Activated CD4-positive, alpha-beta T cell treated with anti-CD3 and anti-CD28 coated beads, Interleukin-2, amount 50 U/mL, for 48 hours (primary cell): ENCODE measurements at places on chromosomes 16 and 17.
A peak's percentile ranks its signal among the peaks of the same experiment; 100 is the strongest.

DNA sequence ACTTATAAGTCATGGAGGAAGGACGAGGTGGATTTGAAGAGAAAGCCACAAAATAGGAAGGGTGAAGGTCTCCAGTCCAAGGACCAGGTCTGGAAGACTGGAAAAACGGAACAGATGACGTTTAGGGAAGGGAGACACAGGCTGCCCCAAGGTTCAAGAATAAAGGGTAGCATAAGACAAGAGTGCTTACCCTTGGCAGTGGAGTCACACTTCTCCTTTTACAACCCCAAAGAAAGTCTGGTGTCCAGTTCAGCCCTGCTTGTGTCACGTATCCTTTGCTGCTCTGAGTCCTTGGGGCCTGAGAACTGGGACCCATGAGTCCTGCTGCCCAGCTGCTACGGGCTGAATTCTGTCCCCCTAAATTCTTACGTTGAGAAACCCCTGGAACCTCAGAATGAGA is 13.0 kb upstream of the GGA2 start:
- DNase-seq = no peak

- DNase-seq = no peak
Observed at GRCh38 chr17:62880120-62880519, 72.0 kb upstream of the MARCHF10 start.

GRCh38 chr16:1432388-1433262 is 1.7 kb downstream of the PERCC1 start:
- no peak for DNase-seq

GRCh38 chr17:4998027-4998731 is 429 bp downstream of the KIF1C start:
- no peak for DNase-seq

- no peak for DNase-seq
Observed at GRCh38 chr16:79112462-79112861, 488.1 kb downstream of the MAF start.

GRCh38 chr16:54286366-54287130 is at the start of gene IRX3:
IRX3 (minus strand) TSS chr16:54286787; CDS start chr16:54286050, 737 bp downstream.
- no peak for DNase-seq

- no peak for DNase-seq
Observed at GRCh38 chr16:67541391-67542263, 13.0 kb downstream of the RIPOR1 start.

DNA sequence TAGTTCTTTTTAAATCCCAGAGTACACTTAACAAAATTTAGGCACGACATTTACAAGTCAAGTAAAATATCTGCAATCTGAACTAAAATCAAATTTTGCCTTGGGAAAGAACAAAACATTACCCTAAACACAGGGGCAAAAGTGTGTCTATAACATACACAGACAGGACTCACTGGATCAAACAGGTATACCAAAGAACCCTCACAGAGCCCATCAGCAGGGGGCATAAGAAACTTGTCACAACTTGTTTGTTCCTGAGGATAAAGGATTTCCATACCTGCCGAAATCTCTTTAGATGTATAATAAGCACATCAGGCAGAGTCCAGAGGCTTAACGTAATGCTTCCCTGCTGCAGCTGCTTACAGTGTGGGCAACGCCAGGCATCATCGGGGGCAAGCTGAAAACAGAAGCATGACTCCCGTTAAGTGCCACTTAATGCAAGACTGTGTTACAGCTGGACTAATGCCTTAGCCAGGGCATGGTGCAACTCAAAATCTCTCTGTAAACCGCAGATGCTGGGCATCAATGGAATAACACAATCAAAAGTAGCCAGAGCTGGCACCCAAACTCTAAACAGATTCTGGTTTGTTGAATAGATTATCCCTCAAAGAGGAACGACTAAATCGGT is 67.0 kb downstream of the USP31 start:
- no peak for DNase-seq

DNA sequence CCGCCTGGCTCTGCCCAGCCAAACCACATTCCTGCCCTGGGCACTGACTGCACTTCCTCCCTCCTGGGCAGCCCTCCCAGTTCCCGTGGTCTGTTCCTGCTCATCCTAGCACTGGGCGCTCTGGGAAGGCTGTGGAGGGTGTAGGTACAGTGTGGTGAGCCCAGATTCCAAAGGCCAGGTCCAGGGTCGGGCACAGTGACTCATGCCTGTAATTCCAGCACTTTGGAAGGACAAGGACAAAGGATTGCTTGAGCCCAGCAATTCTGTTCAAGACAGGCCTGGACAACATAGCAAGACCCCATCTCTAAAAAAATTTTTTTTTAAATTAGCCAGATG is 30.6 kb downstream of the C16orf74 start:
- no peak for DNase-seq

DNA sequence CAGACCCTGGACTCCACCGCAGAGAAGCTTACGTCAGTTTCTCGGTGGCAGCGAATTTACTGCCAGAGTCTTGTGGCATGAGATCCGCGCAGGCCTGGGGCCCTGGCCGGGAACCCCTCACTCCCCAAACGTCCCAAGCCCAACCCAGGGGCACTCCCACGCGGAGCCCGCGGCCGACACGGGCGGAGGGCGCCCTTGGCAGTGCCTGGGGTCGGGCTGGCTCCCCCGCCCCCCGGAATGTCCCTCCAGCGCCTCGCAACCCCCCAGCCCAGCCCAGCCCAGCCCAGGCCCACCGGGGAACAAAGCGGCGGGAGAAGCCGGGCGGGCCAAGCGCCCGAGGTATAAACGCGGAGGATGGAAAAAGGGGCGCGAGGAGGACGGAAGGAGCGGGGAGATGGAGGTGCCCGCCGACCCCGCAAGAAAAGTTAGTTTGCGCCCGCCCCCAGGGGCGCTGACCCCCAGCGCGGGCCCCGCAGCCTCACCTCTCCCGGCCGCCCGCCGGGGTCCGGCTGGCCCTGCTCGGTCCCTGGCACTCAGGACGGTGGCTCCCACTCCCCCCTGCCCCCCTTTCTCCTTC is 330 bp downstream of the CASKIN2 start:
- peak; percentile 16 for DNase-seq

GRCh38 chr16:56637814-56638750 is at the start of gene MT1A:
MT1A (plus strand) TSS chr16:56638666; CDS start chr16:56638739, 73 bp downstream.
- DNase-seq = peak; percentile 29

- DNase-seq = peak; percentile 57
Observed at GRCh38 chr17:30290696-30291542, 825 bp downstream of the BLMH start.

GRCh38 chr17:39281806-39282205 is 56.1 kb upstream of the STAC2 start:
- no peak for DNase-seq

- no peak for DNase-seq
Observed at GRCh38 chr17:8969901-8970300, 4.4 kb upstream of the PIK3R5 start.

GRCh38 chr17:50785946-50786570 is 18.7 kb upstream of the ANKRD40CL start:
- DNase-seq = no peak

DNA sequence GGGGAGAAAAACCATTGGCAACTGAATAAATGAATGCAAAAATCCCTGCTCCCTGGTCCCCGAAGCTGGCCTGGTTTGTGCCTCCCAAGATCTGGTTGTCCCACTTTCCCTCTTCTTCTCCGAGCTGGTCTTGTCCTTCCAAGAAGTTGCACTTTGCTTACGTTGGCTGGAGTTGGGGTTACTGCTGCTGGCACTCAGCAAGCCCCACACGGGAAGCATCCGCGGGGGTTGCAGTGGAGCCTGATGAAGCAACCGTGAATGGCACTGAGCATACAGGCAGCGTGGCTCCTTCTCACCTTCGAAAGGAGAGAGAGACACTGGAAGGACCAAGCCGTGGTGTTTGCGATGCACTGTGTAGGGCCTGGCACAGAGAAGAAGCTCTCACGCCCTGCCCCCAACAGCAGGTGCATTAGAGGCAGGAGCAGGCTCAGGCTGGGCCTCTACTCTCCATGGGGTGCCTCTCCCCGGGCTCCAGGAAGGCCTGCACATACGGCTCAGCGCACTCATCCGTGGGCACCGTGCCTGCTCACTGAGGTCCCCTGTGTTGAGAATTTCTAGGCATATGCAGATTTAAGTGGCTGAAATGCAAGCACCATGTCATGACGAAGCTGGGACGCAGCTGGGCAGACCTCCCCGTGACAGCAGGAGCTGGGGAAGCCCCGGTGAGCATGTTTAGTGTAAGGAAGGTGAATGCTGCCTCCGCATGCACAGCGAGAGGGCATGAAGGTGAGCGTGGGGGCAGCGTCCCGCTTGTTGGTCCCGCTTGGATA is 12.1 kb downstream of the CA5A start:
- no peak for DNase-seq

DNA sequence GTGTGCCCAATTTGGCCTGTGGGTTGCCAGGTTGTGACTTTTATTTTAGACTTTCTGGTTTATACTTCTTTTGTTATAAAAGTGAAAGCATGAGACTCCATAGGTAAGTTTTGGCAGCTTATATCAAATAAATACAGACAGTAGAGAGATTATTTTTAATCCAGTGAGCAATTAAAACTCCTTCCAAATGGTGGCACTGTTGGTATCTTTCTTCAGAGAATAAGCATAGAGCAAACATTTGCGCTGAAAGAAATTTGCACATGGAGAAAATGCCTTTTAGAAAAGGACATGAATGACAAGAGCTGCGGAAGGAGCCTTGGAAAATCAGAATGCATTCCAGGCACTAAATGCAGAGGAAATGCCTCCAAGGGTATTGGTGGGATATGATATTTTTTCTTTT is 46.1 kb upstream of the DNAJA2 start:
- DNase-seq = no peak

DNA sequence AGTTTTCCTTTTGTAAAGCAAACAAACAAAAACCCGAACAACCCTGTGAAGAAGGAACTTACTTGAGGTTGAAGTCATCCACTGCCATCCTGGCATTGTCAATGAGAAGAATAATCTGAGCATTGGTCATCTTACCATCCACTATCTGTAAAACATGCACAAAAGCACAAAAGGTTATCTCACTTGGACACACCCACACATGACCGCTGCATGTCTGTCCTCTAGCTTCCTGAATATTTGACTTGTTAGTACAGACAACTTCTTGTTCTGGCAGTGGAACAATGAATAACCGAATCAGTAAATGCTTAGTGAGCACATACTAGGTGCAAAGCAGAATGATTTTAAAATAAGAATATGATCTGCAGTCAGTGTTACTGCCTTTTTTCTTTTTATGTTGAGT is 6.1 kb downstream of the KRT23 start:
- no peak for DNase-seq

DNA sequence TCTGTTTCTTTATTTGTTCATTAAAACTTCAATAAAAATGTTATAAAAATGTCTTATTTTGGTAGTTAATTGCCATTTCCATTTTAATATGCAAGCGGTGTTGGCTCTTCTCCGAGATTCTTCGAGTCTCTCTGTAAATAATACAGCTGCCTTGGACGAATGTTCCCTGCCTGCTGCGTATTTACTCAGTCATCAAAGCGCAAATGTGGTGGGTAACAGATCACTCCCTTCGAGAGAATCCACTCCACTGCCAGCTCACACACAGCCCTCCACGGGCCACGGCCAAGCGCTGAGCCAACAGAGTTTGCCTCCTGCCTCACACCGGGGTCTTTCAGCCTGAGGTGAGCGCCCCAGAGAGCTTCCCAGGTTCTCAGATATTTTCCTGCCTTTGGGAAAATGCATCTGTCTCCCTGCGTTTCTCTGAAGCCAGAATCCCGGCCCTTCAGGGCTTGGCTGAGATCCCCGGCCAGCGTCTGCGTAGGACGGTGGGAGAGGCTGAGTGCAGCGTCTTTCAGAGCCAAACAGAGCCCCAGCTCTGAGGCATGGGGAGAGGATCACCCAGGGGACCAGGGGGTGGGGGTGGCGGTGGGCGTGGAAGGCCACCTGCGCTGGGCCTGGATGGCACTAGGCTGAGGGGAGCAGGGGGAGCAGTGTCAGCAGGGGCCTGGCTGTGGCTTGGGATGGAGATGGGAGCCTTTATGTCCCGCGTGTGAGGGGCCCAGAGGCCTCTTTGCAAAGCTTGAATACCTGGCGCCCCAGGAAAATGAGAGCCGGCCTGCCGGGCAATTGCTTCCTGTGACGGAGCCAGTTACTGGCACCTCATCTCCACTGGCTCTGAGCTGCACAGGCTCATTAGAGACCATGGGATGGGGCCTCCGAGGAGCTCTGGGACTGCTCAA is 248.7 kb downstream of the RBFOX3 start:
- DNase-seq = no peak

- DNase-seq = no peak
Observed at GRCh38 chr17:36566081-36566480, 21.4 kb downstream of the GGNBP2 start.

DNA sequence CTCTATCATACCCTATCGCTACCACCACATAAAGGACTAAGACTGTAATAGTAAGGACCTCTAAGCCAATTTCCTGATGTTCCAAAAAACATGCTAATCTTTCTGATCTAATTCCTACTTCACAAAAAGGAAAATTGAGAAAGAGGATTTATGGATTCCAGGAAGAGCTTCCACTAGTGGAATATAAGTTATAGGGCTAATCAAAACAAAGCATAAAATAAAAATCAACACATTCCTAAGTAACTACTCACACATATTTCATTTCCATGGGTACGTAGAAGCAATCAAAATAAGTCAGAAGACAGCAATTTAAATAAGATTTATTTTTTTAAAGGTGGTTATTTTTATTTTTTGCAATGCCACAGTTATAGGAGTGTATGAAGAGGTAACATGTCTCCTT is 12.4 kb downstream of the CCDC43 start:
- no peak for DNase-seq

DNA sequence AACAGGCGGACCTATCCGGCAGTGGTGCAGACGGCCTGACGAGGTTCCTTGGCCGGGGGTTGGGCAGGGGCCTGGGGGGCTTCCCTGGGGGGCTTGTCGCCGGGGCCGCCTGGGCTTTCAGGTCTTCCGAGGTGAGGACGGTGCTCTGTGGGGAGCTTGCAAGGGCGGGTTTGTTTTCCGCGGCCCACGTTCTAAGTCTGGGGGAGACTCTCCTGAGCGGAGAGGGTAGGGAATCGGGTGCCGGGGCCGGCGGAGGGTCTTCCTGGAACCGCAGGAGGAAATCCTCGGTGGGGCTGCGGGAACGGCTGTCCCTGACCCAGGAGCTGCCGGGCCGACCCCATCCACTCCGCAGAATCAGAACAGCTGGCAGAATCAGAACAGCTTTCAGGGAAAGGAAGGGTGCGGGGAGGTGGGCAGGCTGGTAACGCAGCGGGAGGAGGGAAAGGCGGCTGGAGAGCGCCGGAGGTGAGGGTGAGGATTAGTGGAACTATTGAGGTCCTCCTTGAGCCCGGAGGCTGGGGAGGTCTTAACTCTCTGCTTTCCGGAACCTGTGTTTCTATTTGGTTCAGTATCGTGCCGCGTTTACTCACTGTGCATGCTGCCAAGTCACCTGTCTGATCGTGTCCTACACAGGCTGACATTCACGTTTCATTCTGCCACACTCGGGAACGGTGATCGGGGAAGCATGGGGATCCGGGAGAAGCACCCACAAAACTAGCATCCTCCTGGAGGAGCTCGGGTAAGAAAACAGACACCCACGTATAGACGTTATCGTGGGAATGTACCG is 28.9 kb downstream of the CPSF4L start:
- DNase-seq = peak; percentile 43

DNA sequence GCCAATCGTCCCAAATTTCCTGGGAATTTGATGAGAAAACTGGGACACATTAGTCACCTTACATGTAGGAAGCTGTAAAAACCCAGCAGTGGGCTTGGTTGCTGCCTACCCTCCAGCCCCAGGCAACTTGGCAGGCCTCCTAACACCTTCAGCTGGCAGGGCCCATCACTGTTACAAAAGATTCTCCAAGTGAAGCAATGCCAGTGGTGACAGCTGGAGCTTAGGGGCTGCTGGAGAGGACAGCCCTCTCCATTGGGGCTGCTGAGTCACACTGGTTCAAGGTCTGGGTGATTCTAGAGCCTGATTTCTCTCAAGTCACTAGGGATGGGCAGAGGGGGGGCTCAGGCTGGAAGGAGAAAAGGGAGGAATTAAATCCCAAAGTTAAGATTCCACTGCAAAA is 180.6 kb downstream of the COPRS start:
- DNase-seq = no peak
